Neural crest cell (in vitro differentiated cells): ENCODE measurements at places on chromosomes 7 and 10.

GRCh38 chr10:86373251-86373650, 6.7 kb upstream of the GRID1 start:
- DNase-seq: no peak

DNA sequence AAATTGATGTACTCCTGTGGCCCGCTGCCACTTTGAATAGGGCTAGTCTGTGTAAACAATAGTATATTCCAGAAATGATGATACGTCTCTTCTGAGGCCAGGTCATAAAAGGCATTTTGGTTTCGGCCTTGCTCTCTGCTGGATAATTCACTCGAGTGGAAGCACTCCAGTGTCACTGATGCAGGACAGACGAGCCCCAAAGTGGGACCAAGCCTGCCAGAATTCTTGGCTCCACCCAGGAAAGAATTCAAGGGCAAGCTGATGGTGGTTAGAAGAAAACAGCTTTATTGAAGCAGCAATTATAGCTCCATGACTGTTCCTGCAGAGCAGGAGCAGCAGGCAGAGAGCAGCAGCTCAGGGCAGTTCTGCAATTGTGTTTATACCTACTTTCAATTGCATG, 717.6 kb downstream of the GRM8 start:
- DNase-seq: no peak

GRCh38 chr7:84647797-84648757, 453.5 kb upstream of the SEMA3A start:
- DNase-seq: no peak

GRCh38 chr7:81120803-81121202, 202.0 kb upstream of the SEMA3C start:
- no peak for DNase-seq

- no peak for DNase-seq
Observed at GRCh38 chr10:94423627-94424026, 21.3 kb downstream of the TBC1D12 start.

GRCh38 chr10:97050205-97050745, 135.5 kb downstream of the SLIT1 start:
- no peak for DNase-seq

- DNase-seq: no peak
Observed at GRCh38 chr7:151626422-151627115, 106.9 kb upstream of the RHEB start.

- DNase-seq: no peak
Observed at GRCh38 chr10:66538371-66538770, 387.5 kb upstream of the LRRTM3 start.

DNA sequence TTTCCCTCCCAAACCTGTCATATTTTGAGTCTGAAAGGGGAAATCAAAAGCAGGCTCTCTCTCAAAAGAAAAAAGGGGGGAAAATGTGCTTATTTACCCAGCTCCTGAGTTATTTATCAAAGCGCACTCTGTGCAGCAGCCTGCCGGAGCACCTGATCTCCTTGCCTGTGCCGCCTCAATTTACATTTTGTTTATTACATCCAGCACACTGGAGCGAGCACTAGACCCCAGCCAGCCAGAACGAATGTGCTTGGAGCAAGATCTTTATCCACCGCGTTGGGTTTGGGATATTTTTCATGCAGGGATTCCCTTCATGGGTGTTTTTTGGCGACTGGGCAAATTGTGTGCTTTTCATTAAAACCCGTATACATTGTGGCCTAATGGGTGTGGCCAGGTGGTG, 161.9 kb upstream of the INSYN2A start:
- no peak for DNase-seq

DNA sequence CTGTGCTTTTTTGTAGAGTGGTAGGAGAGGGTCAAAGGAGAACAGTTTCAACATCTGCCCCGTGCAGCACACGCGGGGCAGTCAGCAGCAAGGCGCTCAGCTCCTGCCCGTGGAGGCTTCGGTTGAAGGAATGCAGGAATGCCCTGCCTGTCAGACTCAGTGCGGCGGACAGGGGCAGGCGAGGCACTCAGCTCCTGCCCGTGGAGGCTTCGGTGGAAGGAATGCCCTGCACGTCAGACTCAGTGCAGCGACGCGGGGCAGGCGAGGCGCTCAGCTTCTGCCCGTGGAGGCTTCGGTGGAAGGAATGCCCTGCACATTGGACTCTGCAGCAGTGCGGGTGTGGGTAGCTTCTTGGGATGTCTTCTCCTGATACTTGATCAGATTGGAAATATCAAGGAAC, 37.0 kb downstream of the PPP2R2D start:
- DNase-seq: no peak

GRCh38 chr10:108544500-108545120, 1378.7 kb downstream of the XPNPEP1 start:
- peak; percentile 68 for DNase-seq

DNA sequence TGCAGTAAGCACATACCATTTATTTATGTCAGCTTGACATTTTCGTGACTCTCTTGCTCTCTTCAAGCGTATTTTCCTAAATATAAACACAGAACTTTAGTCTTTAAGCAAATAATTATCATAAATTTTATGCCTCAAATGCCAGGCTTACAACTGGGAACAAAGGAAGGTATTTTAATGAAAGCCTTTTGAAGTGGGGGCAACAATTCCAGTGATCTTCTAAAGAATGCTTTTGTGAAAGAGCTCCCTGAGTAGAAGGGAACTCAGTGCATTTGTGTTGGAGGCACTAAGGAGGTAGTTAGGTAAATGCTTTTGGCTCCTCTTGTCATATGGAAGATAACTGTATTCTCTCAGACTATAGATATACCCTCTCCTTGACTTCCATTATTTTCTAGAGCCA, 104.9 kb downstream of the VPS50 start:
- no peak for DNase-seq

GRCh38 chr7:94174375-94174774, 170.2 kb upstream of the BET1 start:
- no peak for DNase-seq

- no peak for DNase-seq
Observed at GRCh38 chr10:48199580-48200377, 74.7 kb downstream of the FRMPD2 start.

DNA sequence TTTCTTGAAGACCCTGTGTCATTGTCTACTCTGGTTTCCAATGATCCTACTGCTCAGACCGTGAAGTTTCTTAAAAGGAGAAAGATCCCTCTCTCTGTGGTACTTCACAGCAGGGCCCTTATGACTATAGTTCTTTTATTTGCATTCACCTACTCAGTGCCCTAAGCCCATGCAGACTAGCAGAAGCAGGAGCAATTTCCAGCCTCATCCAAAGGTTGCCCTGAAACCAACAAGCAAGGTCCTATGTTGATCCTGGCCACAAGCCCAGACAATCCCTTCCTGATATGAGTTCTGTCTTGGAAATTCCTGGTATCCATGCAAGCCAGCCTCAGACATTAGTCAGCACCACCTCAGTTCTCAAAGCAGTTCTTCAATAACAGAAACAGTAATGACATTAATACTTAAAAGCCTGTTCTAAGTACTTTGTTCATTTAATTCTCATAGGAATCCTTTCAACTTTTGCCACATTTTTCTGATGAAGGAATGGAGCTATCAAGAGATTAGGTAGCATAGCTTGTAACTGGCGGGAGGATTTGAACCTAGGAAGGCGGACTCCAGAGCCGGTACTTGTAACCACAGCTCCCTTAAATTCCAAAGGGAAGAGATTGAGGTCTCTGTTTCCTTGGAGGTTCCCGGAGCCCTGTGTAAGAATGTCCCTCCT, 58.1 kb upstream of the ST8SIA6 start:
- no peak for DNase-seq

DNA sequence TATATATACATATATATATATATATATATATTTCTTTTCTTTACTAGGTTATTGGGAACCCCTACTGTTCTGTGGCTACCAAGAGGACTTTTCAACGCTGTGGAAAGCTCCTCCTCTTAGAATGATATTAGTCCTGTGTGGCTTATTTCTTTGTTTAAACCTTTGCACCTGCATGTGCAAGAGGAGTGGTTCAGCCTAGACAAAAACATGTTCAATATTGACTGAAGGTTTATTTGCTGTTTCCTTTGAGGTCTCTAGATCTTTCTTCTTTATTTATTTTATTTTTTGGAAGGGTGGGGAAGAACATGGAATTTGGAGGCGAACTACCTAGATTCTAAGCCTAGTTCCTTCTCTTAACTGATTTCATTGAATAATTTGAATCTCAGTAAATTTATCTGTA, 118.1 kb downstream of the GNAT3 start:
- DNase-seq: no peak

GRCh38 chr10:70477661-70478162, 855 bp upstream of the PALD1 start:
- no peak for DNase-seq

- DNase-seq: no peak
Observed at GRCh38 chr10:132156382-132156781, 30.4 kb upstream of the DPYSL4 start.

DNA sequence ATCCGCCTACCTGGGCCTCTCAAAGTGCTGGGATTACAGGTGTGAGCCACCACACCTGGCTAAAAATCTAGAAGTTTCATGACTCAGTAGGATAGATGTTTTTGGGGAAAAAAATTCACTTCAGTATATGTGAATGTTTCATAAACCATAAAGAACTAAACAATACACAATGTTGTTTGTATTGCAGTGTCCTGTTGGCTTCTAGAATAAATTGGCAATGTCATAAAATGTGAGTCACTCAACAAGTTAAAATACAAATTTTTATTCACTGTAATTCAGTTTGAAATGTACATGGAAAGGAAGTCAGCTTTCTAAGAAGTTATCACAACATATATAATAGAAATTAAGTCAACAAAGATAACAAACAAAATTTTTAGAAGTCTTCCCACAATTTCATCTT, 16.5 kb downstream of the MRLN start:
- no peak for DNase-seq

DNA sequence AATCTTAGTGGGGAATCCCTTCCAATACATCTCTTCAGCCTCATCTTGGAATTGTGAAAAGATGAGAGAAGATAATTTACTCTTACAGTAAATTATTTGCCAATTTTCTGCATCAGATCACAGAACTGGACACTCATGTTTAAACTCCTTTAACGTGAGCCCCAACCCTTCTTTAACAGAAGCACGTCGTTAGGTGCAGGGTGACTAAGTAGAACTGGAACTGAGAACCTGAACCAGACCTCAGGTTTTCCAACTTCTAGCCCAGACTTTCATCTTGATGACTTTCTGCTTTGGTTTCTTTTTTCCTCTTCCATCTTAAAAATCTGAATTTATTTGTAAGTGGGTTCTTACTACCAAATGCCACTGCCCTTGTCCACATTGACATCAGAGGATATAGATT, 57.2 kb upstream of the LYZL2 start:
- DNase-seq: no peak

GRCh38 chr10:99123336-99123735, 112.3 kb downstream of the HPSE2 start:
- DNase-seq: no peak

DNA sequence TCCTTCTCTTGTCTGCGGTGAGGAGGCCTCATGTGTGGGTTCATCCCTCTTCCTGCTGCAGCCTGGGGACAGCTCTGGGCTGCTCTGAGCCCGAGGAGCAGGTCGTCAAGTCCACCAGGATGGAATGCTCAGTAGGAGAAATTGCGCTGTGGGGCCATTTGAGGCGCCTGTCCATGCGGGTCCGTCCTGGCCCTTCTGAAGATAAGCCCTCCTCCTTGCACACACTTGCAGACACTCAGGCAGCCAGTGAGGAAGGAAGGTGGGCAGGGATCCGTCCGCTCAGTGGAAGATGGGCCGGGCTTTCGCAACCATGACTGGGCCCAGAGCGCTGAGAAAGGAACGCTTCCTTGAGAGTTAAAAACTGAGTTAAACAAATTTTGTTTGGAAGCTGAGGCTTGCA, 356.8 kb downstream of the GLRX3 start:
- no peak for DNase-seq

DNA sequence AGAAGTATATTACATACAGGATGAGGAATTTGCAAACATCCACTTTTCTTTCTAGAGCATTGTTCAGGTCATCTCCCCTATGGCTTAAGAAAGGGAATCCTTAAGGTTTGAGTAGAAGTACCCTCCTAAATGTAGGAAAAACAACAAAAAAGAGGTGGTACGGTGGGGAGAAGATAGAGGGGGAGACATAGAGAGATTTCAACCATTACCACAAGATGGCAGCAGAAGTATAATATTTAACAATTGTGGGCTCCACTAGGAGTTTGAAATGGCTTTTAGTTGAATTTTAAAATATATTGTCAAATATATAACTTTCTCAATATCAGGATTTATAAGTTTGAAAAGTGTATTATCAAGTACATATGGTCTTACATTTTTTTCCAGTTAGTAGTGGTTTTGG, 72.7 kb upstream of the PRKG1 start:
- no peak for DNase-seq

GRCh38 chr10:62323751-62324150, 50.4 kb upstream of the ZNF365 start:
- DNase-seq: no peak

DNA sequence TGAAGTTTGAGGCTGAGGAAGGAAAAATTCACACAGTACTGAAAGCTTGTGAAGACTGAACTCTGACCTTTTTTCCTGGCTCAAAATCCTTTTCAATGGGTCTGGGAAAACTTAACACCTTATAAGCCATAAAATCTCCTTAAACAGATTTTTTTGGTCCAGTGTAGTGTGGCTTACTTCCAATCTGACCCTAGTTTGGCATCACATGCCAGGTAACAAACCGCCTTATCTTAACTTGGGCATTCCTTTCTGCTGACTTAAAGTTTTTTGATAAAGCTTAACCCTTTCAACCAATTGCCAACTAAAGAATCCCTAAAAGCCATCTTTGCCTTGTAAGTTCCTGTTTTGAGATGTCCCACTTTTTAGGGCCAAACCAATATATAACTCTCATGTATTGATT, 13.2 kb upstream of the ITPRID1 start:
- no peak for DNase-seq

GRCh38 chr7:5854738-5855137, 25.9 kb upstream of the OCM start:
- no peak for DNase-seq

DNA sequence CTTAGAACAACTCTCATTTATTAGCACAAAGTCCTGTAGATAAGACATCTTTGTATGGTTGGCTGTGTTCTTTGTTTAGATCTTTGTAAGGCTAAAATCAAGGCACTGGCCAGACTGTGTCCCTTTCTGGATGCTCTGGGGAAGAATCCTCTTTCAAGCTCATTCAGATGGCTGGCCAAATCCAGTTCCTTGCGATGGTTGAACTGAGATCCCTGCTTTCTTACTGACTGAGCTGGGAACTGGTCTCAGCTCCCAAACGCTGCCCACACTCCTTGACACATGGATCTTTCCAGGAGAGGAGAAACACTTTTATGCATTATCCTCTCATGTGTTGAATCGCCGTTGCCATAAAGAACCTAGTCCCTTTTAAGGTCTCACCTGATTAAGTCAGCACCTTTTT, 586.5 kb upstream of the IGFBP3 start:
- DNase-seq: no peak

GRCh38 chr7:75639886-75640190, 98.9 kb downstream of the HIP1 start:
- DNase-seq: no peak

GRCh38 chr7:17040716-17041115, 158.9 kb upstream of the AGR3 start:
- no peak for DNase-seq

GRCh38 chr7:37495574-37496184, 47.0 kb upstream of the ELMO1 start:
- no peak for DNase-seq

DNA sequence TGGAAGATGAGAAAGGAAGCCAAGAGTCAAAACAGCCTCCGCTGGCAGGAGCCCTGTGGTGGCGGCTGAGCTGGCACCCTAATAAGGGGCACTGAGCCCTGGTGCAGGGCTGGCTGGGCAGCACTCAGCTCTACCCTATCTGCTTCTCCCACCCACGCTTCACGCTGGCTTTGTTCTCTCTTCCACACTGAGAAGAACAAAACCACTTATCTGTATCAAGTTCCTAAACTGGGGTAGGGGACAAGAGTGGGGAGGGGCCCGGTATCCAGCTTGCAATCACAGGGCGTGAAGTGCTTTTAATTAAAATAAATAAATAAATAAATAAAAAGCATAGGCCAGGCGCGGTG, 52.1 kb downstream of the FAM53B start:
- DNase-seq: no peak
